ENCODE measurements at places on chromosomes 3 and 15.

DNA sequence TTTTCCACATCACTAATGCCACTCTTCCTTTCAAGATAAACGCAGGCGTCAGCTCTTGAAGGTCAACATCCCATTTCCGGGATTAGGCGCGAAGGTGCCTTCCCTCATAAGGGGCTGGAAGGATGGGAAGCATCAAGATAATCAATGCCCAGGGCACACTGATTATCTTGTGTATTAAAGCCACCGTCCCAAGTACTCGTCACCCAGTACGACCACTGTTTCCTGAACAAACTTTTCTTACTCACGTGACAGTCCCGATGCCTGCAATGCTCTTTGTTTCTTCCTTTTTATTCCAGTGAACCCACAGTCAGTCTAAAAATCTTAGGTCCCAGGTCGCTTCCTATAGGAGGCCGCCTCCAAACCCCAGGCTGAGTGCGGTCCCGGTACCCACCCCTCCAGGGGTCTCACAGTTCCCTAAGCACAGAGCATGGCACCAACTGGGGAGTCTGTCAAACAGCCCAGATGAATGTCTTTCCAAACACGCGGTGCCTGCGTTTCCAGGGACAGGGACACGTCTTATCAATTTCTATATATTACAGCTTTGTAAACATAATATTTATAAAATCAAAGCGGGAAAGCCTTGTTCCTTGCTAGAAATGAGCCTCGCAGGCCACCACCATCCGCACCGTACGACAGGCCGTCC, 589 bp downstream of the ANAPC13 start:
- DNase-seq: no peak

- no peak for DNase-seq
Measured at GRCh38 chr15:36053746-36054145, 507.8 kb upstream of the DPH6 start.

GRCh38 chr3:58082047-58082446, 73.8 kb downstream of the FLNB start:
- DNase-seq: no peak

DNA sequence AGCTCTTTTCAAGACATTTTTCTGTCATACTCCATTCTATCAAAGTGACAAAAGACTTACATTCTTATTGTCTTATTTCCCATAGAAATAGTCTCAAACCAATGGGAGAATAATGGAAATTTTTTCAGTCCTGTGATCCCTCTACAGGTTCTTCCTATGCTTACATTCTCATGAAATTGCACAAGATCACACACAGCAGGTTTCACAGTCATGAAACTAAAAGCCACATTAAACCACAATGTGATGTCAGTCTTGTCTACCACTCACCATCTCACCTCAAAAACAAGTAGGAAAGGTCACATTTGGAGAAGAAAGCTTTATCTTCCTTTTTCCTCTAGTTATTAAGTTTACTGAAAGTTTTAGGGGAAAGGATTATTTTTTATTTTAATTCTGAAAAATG, 161.0 kb upstream of the RORA start:
- no peak for DNase-seq

DNA sequence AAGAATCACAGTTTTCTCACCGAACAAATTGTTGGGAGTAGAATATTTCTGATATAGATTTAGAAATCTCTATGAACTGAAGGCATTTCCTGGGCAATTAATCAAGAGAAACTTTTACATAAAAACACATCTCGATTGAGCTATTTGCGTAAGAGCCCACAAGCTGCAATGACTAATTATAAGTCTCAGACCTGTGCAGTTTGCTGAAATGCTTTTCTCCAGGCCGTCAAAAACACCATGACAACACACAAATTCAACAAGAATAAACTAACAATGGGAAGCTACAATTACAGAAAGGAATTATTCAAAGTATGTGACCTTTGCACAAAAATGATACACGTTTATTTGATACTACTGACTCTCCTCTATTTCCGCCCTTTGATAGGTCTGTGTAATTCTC, 481.2 kb upstream of the WNT5A start:
- DNase-seq: no peak

GRCh38 chr3:139301654-139302053, 42.2 kb upstream of the MRPS22 start:
- DNase-seq: no peak

GRCh38 chr15:44222478-44222877, 27.4 kb upstream of the FRMD5 start:
- no peak for DNase-seq

DNA sequence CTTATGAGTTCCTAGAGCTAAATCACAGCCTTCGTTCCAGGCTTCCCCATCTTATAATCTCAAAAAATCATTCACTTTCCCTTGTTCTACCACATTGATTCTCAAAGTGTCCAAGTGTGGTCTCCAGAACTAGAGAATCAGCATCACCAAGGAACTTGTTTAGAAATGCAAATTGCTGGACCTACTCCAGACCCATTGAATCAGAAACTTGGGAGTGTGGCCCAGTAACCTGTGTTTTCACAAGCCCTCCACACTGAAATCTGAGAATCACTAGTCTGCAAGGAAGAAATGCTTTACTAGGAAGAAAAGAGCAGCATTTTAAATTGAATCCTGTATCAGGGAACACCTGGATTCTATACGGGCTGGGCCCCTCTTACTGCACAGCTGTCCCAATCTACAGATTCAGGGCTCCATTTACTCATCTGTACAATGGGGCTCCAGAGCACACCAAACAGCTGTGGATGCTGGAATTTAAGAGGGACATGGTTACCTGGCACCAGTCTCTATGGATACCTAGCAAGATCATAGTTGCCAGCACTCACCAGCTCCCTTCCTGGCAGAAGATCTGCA, 3.9 kb downstream of the MEGF11 start:
- DNase-seq: no peak

DNA sequence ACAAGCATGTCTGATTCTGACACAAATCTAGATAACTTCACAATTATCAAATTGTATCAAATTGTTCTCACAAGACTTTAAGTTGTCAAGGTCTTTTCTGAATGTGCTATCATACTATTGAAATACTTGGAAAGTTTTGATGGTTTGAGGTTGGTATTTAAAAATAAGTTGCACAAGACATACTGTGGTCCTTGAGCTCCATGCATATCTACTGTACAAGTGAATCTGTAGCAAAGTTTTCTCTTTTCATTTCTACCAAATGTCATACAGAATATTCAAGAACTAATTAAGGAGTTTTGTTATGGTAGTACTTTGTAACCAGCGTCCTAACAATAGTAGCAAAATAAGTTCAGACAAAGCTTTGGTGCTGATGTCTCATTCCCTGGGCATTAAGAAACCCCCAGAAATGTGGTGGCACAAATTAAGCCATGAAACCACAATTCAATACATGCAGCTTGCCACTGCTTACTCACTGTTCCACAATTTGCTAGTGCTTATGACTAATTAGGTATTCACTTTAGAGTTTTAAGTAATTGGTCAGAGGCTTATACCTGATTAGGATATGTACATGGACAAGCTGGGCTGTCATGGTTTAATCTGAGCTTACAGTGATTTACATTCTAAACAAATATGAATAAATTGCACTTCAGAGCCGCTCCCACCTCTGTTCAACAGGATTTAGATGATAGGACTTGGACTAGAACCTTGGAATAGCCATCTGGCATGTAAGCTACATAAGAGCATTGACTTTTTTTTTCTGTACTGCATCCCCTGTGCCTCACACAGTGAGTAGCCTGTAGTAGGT, 8.8 kb downstream of the TBC1D23 start:
- no peak for DNase-seq

DNA sequence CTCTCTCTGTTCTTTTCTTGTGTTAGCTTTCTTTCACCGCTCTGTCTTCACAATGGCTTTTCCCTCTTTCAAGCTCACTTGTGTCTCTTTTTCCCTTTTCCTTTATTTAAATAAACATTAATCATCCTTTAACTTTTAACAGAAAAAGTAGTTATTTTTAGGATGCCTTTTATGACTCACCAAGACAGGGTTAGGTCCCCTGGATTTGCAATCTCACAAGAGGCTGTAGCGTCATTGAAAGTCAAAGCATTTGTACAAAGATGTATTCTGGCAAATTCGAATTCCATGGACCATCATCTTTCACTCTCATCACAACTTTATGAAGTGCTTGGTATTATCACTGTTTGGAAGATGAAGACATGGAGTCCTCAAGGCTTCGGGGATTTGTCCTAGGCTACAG, 34.8 kb upstream of the MCTP2 start:
- DNase-seq: no peak

DNA sequence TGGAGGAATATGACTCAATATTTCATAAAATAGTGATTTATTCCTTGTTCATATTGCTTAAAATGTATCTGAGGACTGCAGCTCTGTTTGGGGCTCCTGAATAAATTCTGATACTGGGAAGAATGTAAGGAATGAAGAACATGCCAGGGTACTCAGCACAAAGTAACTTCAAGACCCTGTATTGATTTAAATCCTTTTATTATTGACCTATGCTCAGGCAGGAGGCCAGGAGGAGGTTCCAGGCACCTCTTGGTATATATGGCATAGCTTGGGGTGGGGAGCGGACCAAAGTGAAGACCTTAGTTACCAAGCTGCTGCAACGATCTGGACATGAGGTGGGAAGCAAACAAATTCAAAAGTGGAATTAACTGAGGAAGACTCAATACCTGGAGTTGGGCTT, 142.8 kb upstream of the PEX5L start:
- DNase-seq: no peak

DNA sequence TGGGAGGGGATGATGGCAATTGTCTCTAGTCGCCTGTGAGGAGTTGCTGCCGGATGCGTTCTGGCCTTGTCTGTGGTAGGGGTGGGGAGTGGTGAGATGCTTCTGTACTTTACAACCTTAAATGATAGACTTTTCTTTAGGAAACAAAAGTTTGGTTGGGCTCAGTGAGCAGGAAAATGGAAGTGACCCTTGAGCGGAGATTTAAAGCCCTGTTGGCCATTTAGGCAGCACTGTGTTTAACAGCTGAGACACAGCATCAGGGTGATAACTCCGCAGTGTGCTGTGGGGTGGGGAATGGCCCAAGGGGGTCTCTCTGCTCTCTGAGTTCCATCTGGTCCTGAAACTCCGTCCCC, 36.6 kb downstream of the SPSB4 start:
- DNase-seq: no peak

DNA sequence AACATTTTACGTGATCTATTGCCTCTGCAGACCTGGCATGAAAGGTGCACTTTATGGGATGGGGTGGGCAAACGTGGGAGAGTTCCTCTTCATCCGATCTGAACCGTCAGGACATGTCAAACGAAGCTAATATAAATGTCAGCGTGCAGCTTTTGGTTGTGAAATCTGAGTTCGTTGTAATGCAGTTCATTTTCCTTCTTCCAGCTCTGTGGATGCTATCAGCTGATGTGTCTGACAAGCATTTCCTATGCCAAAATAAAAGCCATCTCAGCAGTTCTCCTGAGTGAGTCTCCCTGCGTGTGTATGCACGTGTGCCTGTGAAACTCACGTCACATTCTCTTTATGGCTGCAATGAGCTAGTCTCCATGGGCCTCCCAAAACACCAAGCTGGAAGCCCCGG, 512.3 kb downstream of the MCTP2 start:
- no peak for DNase-seq

- DNase-seq: no peak
Measured at GRCh38 chr15:67413770-67414390, 107.1 kb upstream of the C15orf61 start.

GRCh38 chr15:99568625-99569352, 3.0 kb downstream of the MEF2A start:
- no peak for DNase-seq

DNA sequence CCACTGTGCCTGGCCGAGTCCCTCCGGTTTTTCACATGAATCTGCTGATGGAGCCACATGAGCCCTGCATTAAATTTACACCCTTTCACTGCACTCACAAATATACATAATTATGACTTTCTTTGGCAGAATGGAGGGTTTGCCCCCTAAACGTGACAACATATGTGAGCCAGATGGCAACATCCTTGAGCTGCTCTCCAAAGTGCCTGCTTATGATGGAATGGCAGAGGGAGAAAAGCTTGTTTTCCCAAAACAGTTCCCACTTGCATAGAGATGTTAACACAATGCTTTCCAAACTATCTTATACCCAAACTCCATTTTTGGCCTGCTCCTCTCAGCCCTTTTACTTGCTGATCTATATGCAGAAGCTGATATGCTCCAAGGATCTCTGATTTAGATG, 54.9 kb downstream of the ABCC5 start:
- no peak for DNase-seq

DNA sequence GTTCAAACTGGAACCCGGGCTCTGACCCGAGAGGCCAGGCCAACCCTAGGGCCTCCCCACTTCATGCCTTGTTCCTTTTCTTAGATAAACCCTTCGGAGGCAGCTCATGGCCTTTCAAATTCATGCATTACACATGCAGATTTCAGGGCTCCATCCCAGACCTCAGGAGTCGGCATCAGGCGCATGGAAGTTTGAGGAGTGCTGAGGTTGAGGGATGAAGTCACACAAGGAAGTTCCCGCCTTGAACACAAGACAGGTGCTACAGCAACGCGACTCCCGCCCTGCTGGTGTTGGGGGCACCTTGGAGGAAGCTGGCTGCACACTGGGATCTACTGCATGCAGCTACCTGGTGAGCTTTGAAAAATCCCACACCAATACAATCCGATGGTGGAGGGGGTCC, 245.2 kb upstream of the LYSMD4 start:
- DNase-seq: no peak

GRCh38 chr3:148604270-148605085, 93.2 kb upstream of the AGTR1 start:
- no peak for DNase-seq

DNA sequence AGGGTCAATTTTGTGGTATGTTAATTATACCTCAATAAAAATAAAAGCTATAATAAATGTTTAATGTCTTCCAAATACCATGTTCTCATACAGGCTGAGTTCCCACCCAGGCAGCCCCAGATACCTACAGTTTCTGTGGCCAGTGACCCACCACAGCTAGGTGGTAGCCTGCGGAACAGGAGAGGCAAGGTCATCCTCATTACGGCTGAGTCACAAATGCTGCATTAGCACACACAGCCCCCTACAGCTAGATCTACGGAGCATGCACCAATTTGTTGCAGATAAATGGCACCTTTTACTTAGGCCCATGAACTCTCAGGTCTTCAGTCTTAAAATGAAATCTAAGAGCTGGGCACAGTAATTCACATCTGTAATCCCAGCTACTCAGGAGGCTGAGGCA, 5.1 kb downstream of the SPATA12 start:
- DNase-seq: no peak

DNA sequence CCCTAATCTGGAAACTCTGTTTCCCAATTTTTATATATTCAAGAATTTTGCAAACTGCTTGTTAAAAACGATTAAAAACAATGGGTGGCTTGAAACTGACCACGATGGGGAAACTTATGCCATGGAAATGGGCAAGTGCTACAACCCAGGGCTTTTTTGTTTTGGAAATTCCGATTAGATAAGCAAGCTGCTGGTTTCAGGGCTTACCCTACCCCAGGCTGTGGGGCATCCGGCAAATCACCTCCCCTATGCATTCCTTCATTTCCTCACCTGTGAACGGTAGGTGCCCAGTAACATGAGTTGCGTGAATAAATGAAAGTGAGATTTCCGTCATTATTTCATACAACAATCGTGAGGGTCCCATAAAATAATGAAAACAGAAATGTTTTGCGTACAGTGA, 34.3 kb downstream of the ST6GAL1 start:
- DNase-seq: no peak
